ENCODE measurements at places on chromosomes 16 and 17.
A peak's percentile ranks its signal among the peaks of the same experiment; 100 is the strongest.

DNA sequence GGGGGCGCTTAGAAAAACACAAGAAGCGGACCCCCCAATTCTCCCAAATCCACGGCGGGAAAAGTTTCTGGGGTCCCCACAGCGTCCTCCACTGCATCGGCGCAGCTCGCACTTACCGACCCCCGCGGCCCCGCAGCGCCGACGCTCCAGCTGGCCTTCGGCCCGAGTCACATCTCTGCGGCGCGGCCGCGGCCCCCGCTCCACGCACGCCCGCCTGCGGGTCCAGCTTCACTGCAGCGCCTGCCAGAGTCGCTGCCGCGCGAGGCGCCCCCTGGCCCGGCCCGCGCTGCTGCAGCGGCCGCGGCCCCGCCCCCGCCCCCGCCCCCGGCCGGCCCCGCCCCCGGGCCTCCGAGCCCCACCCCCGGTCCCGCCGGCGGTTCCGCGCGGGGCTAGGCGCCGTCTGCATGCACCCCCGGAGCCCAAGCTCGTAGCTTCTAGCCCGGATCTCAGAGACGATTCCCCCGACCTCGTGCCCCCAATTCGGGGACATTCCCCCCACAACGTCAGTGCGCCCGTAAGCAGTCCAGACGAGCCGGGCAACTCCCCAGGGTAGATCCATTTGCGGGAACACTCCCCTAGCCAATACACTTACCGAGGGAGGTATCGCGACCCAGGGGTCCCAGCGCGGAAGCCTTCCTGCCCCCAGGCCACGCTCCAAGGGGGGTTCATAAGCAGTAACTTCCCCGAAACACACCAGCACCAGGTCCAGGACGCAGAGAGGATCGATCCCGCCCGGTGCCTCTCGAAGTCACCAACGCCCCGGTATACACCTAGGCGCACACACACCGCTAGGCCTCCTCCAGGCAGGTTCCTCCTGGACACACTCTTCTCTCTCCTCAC is at the start of gene GPRC5B:
Gene GPRC5B, minus strand, starts transcription at position 238 of the 840 bp plus-strand sequence. CDS start 12,003 bp downstream, outside the sequence.
- peak; percentile 45 for DNase-seq

DNA sequence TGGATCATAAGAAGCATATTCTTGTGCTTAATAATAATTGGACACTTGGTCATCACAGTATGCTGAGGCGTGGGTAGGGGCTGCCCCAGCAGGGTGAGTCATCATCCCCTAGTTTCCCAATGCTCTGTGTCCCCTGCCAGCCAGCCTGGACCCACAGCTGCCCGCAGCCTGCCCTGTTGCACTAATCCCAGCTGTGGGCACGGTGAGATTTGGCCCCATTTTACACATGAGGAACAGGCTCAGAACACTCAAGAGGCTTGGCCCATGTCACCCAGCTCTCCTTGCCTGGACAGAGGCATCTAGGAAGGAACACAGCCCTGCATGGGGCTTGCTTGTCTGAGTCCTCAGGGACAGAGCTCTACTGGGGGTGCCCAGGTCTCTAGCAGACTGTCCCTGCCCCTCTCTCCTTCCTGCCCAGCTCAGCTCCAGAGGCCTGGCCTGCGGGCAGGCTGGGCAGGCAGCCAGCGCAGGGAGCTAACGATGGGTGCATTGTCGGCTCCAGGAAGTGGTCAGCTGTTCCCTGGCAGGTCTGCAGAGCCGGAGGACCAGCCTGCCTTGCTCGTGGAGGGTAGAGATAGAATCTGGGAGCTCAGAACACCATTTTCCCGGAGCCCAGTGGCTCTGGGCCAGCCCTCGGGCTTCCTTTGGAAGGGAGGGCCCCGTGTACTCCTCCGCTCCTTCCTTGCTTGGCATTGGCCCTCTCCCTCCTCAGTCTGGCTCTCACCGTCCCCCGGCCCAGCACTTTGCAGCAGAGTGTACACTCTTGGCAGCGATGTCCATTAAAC is 189.4 kb downstream of the RAB11FIP4 start:
- no peak for DNase-seq

DNA sequence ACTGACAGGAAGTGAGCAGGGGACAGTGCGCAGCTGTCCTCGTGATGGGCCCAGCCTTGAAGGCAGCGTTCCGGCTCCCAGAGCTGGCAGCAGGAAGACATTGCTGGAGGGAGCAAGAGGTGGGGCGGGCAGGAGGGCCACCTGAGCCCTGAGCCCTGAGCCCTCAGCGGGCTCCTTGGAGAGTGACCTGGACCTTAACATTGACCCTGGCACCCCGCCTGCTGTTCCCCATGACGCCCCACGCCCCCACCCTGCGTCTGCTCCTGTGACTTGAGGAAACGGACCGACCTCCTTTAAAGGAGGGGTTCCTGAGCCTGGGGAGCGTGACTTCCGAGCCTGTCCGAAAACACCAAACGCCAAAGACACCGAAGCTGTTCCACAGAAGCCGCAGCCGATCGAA is 25.1 kb upstream of the ENPP7 start:
- DNase-seq = no peak

GRCh38 chr17:20281860-20282259 is 185.5 kb downstream of the LGALS9B start:
- no peak for DNase-seq

GRCh38 chr17:16870253-16871245 is 101.4 kb downstream of the TNFRSF13B start:
- no peak for DNase-seq

All from left renal cortex interstitium (tissue), 4 donors.